ENCODE measurements at places on chromosomes 16 and 17.

DNA sequence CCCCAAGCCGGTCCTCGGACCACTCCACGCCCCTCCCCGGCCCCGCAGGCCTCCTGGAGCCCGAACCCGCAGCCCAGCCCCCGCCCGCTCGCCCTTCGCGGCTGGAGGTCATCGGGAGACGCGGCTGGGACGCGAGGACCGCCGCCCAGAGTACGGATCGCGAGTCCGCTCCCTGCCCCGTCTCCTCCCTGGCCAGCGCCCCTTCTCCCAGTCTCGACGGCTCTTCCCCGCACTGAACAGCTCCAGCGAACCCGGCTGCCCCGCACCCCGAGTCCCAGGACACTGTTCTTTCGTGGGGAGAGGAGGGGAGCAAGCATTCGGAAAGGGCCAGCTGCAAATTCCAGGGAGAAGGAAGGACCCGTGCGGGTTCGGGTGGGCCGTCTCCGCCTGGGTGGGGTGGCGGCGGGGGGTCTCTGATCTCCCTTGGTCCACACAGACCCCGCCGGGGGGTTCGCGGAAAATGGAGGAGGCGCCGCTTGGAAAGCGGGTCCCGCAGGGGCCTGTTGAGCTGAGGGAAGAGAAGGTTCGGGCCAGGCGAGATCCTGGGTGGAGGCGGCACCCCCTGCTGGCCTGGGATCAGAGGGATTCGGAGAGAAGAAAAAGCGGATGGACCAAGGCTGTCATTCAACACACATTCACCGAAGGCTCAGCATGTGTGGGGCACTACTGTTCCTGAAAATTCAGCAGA is 632 bp upstream of the RTN4RL1 start:
- ATAC-seq, result no peak

GRCh38 chr17:50157891-50158290 is 7.4 kb upstream of the PPP1R9B start:
- no peak for ATAC-seq

GRCh38 chr17:49441578-49441977 is 26.9 kb upstream of the PHB1 start:
- no peak for ATAC-seq

DNA sequence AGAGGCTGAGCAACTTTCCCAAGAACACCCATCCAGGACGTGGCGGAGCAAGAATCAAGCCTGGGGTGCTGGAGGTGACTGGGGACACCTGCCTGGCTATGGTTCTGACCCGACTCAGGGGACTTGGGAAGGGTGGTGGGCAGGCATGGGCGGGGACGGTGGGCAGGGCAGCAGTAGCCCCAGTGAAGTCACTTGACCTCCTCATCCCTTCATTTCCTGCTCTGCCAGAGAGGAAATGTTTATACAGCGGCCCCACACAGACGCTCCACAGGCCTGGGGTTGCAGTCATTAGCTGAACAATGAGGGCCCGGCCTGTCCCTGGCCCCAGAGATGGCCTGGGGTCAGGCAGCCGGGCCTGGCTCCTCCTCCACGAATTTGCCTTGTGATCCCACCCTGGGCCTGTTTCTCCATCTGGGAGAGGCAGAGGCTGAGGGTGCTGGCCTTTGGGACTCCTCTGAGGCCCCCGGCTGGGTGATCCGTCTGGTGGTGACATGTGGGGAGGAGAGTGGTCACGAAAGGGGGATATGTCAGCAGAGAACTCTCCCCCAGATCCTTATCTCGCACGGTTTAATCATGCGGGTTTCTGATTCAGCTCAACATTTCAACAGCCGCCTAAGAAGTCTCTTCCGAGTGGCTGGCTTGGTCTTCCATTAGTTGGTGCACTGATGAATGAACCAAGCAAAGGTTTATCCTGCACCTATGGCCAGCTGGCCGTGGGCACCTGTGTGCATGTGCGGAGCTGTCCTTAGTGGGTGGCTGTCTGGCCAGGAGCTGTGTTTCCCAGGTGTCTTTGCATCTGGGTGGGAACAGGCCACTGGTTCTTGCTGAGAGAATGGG is 175.9 kb downstream of the IRF8 start:
- no peak for ATAC-seq

- ATAC-seq, result no peak
Measured at GRCh38 chr17:8887301-8887700, 19.8 kb upstream of the PIK3R6 start.

GRCh38 chr17:77064598-77064997 is 76.2 kb upstream of the SEC14L1 start:
- no peak for ATAC-seq

DNA sequence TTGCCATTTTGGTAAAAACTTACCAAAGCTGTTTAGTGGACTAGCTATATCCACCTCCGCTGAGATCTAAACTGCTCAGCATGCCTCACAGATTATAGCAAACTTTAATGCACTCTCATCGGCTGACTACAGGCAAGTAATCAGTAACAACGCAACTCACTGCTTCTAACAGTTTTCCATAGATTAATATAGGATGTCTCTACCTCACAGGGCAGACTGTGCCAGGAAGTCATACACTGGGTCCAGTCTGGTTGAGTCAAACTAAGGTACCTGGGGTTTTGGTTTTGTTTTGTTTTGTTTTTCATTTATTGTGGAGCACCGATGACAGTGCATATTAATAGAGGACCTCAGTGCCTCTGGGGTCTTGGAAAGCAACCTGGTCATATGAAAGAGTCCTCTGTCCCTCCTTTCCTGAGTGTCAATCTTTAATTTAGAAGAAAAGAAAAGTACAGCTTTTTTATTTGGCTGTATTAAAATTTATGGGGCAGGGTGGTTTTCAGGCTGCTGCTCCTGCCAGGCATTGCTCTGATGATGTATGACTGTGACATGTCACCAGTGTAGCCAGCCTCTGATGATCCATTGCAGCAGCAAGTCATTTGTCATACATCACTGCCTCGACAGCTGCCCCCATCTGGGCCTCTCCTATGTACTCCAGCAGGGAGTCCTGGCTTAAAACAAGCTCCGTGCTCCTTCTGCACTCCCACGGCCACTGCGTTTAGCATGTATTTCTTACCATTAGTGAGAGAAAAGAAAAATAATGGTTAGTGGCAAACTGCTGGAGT is 854.1 kb downstream of the KCNJ2 start:
- no peak for ATAC-seq

- ATAC-seq, result peak; percentile 85
Measured at GRCh38 chr16:3171181-3171854, 16.7 kb upstream of the OR1F1 start.

DNA sequence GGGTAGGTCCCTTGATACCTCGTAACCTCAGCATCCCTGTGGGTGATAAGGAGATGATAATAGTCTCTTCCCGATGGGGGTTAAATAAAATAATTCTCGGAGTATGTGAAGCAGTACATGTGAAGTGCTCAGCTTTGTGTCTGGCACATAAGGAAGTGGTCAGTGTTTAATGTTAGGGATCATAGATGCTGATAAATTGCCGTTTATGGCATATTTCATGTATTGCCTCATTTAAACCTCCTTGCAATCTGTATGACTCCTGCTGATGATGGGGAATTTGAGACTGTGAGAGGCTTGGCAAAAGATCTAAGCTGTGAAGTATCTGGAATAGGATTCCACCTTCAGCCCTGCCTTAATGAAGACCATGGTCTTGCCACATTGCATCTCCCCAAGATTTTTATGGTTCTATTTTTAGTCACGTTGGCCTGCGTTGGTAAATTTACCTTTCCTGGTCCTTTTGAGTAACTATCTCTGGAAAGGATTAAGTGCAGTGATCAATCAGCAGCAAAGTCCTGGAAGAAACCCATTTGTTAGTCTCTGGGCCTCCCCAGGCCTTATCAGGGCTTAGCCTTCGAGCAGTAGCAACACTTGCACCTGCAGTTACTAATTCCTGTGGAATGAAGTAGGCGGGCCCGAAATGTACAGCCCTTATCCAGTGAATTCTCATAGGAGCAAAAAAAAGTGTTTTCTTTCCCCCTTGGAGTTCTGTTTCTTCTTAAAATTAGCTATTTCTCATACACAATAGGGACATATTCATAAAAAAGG is 144.9 kb downstream of the WWOX start:
- no peak for ATAC-seq

- peak; percentile 85 for ATAC-seq
Measured at GRCh38 chr16:57519796-57520360, 16.5 kb downstream of the CCDC102A start.

- ATAC-seq, result no peak
Measured at GRCh38 chr17:6775871-6776405, at the start of gene FBXO39. FBXO39 (plus strand) TSS chr17:6776215; CDS start chr17:6779869, 3,654 bp downstream.

DNA sequence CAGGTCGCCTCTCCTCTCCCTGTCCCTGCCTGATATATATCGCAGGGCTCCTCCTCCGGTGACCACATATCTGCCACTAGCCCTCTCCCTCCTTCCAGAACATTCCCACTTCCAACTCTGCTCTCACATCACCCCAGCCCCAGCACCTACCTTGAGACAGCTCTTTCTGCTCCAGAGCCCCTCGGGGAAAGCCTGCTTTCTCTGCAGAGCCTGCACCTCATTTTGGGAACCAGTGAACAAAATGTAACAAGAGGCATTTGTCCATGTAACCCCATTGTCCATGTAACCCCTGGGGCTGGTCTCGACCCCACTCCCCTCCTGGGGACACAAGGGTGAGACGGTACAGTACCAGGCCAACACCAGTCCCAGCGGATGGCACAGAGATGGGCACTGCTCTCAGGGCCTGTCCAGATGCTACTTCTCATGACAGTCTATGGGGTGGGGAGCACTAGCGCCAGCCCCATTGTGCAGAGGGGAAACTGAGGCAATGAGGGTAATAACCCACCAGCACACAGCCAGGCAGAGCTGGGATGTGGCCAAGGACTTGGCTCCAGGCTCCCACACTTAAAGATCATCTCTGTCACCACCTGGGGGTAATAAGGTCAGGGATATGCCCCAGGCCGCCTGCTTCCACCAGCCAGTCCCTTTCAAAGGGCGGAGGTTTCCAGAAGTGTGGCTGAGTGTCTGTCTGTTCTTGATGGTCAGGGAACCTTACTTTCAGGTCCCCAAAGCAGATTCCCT is 42.9 kb downstream of the TBC1D16 start:
- no peak for ATAC-seq

DNA sequence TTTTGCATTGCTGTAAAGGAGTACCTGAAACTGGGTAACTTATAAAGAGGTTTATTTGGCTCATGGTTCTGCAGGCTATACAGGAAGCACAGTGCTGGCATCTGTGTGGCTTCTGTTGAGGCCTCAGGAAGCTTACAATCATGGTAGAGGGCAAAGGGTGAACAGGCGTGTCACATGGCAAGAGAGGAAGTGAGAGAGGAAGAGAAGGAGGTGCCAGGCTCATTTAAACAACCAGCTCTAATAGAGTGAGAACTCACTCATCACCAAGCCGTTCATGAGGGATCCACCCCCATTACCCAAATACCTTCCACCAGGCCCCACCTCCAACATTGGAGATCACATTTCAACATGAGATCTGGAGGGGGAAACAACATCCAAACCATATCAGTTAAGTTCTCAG is 16.4 kb upstream of the CLEC19A start:
- ATAC-seq, result no peak

- ATAC-seq, result no peak
Measured at GRCh38 chr16:69319826-69320739, 8.9 kb downstream of the VPS4A start.

DNA sequence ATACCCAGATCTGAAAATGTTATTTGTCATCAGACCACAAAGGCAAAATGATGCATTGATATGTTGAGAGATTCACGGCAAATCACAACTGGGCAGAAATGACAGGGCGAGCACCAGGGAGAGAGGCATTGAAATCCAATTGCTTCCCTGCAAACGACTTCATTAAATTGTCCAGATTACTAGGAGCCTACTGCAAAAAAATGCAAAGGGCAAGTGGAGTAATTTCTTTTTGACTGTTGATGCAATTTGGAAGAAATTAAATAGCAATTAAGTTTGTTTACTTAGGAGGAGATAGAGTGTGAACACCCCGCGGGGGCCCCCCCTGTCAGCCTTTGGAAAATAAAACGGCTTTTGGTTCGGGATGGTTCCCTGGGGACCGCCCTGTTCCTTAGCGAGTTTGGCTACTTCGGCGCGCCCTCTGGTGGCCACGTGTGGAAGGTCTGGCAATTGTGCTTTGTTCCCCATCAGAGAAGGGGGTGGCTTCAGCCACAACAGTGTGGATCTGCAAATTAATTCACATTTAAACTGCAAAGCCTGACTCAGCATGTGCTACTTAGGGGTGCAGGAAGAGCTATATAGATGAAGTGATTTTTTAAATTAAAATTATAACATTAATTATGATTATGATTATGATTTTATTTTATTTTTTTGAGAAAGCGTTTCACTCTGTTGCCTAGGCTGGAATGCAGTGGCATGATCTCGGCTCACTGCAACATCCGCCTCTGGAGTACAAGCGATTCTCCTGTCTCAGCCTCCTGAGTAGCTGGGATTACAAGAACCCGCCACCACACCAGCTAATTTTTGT is 14.5 kb upstream of the TMC7 start:
- peak; percentile 73 for ATAC-seq

Measured in stimulated activated memory B cell treated with anti-CD40 and anti-IgM and Interleukin-4, amounts not matched to agents 10 μg/mL and 1 μg/mL and 100 μg/mL, for 72 hours (primary cell).